ENCODE measurements at places on chromosomes 13 and 19.

DNA sequence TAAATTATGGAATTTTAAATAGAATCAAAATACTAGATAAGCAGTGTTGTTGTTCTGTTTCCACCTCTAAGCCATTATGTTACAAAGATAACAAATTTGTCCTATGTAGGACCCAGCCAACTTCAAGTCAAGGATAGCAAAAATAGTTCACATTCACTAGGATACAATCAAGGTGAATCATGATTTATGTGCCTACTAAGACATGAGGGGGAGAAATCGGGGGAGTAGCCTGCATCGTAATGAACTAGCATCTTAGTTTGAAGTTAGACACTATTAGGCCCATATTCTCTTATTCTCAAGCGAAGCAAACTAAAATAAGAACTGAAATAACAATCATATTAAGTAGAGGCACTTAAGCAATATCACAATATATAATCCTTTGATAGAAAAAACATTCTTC, 779.4 kb upstream of the PCDH9 start:
- DNase-seq: no peak

DNA sequence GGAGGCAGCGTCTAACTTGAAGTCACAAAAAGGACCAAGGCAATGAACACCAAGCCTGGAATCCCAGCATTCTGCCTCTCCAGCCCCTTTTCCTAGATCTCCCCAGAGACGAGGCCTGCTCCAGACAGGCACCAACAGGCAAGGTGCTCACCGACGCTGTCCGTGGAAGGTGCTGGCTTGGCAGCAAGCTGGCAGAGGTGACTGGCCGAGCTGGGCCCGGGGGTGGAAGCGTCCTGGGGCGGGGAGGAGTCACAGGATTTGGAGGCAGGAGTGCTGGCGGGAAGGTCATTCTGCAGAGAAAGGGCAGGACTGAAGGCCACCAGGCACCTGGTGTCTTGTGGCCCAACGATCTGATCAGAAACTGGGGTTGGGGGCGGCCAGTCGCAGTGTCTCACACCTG, 18.2 kb downstream of the TLE2 start:
- DNase-seq: no peak

DNA sequence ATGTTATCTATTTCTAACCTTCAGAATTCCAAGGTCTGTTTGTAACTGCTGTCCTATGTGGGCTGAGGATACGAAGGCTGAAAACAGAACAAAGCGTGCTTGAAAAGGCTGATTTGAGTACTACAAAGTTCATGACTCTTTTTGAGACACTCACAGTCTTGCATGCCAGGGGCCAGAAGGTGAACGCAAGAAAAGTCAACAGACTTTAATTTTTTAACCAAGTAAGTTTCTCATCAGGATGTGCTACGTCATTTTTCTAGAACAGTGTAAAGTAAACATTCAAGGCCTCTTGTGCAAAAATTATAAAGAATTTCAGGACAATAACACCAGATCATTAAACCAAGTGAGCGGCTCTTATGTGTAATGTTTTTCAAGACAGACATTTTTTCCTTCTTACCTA, 163.5 kb downstream of the COG6 start:
- no peak for DNase-seq

GRCh38 chr19:11504502-11505031, 1.1 kb downstream of the ZNF653 start:
- DNase-seq: no peak

DNA sequence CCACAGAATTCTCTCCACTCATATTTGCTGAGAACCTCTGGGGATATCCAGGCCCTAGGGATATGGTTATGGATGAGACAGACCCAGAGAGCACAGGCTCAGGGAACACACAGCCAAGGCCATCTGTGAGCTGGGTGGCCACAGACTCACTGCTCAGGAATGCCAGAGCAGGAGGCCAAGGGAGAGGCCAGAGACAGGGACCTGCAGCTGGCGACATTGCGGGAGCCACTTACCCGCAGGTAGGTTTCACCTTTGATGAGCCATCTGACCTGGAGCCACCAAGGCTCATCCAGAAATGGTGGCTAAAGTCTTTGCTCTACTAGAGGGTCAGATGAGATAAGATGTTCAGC, 29.4 kb downstream of the CCNE1 start:
- DNase-seq: no peak

GRCh38 chr13:108859197-108860012, 230.0 kb downstream of the MYO16 start:
- no peak for DNase-seq
